Activated CD8-positive, alpha-beta memory T cell treated with anti-CD3 and anti-CD28 coated beads for 24 hours (primary cell): ENCODE measurements at places on chromosomes 2 and 18.

- DNase-seq: no peak
Measured at GRCh38 chr2:6676241-6676640, 189.5 kb downstream of the CMPK2 start.

DNA sequence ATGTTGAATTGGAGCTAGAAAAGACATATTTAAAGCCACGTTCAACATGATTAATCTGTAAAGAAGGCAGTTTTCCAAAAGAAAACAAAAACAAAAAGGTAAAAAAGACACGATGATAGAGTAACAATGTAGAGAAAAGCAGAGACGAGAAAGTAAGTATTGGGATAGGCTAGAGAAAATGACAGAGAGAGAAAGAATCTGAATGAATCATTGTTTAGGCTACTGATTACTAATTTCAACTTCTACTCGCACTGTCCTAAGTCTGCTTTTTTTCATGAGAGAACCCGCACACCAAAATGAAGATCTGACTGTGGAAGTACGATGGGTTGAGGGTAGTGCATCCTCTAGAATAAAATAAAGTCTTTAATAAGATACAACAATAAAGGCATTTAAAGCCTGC is 1599.2 kb upstream of the TMEFF2 start:
- DNase-seq: no peak

DNA sequence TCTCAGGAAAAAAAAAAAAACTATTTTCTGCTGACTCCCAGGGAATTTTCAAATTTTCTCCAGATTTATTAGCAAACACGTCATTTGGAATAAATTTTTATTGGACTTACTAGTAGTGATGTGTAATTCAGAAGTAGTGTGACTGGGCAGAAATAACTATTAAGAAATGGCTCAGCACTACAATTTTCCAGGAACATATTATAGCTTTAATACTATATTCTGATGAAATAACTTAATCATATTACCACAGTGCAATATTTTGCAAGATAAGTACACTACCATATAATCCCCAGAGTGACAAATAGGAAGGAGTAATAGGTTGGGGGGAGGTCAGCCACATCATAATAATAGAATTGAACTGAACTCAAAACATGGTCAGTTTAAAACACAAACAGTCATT is 19.7 kb upstream of the TNFAIP6 start:
- no peak for DNase-seq

DNA sequence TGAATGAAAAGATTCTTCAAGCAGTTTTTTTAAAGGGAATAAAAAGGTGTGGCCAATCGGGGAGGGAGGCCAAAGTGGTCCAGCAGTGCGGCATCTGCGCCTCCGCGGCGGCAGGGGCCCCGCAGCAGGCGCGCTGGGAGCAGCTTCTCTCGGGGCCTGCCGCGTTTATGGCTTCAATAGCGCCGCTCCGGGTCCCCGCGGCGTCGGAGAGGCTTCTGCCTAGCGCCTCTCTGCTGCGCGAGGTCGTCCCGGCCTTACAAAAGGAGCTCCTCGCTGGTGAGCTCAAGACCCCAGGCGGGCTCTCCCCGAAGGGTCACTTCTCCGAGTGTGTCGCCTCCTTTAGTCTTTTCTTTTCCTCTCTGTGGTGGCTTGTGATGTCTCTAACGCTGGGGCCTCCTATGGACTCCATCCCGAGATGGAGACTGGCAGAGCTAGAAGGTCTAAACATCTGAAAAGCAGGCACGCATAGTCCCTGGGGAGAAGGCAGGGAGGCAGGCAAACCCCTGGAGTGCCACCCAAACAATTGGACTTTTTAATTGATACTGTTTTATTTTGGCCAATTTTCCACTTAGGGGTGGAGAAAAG is 67.1 kb downstream of the SUMO1 start:
- DNase-seq: peak; percentile 59

GRCh38 chr2:233080836-233081229 is 20.7 kb downstream of the INPP5D start:
- no peak for DNase-seq

- DNase-seq: no peak
Measured at GRCh38 chr2:100350661-100351185, 28.4 kb upstream of the LONRF2 start.

DNA sequence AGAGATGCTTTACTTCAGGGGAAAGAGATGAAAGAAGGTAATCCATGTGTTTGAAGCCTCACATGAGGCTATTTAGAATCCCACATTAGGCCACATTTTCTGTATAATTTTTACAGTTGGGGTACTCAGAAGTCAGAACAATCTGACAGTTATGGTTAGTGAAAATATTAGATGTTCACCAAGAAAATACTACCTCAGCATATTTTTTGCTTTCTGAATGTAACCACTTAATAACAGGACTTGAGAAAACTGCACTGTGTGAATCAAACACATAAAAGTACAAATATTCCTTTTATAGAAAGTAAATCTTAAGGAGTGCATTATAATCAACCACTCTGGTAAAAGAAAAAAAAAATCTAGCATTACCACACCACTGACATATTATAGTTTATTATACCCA is 169.3 kb downstream of the SATB2 start:
- no peak for DNase-seq

DNA sequence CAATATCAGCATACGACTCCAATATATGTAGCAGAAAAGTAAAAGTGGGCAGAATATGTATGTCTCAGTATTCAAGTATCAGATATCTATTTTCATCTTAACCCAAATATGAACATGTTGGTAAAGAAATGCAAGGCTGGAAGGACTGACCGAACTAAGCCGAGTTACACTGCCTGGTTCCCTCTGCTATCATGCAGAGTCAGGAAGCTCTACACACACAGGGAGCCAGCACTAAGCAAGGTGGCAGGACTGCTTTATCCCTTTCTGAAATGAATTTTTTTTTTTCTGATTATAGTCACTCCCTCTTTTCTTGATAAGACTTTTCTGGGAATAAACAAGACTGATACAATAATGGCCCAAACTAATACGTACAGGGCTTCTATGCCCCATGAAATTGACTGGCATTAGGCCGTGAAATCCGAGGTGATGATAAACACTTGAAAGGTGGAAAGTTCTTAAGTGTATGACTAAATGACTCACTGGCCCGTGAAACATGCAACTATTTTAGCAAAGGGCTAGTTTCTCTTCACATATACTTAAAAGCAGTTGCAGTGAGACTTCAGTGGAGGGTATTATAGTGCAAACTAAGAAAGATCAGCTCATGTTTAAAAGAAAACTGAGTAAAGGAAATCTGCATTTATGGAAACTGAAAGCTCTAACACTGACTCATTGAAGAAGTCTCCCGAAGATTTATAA is 14.9 kb downstream of the DPP4 start:
- DNase-seq: no peak

GRCh38 chr2:618422-618990 is 58.7 kb downstream of the TMEM18 start:
- peak; percentile 13 for DNase-seq

DNA sequence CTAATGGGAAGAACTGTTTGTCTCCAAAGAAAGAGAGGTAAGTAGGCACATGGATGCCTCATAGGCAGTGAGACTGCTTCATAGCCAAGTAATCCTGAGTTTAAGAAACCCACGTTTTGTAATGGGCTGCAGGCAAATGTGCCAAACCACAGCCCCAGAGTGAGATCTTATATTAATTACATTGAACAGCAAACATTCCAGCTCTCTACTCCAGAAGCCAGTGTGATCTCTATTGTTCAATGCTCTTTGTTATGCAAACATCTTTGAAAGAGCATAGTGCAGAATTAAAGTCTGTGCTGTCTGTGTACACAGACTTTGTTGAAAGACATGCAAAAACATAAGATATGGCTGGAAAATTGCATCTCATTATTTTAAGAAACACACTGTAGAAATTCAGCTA is 720.8 kb upstream of the REG3G start:
- DNase-seq: no peak

DNA sequence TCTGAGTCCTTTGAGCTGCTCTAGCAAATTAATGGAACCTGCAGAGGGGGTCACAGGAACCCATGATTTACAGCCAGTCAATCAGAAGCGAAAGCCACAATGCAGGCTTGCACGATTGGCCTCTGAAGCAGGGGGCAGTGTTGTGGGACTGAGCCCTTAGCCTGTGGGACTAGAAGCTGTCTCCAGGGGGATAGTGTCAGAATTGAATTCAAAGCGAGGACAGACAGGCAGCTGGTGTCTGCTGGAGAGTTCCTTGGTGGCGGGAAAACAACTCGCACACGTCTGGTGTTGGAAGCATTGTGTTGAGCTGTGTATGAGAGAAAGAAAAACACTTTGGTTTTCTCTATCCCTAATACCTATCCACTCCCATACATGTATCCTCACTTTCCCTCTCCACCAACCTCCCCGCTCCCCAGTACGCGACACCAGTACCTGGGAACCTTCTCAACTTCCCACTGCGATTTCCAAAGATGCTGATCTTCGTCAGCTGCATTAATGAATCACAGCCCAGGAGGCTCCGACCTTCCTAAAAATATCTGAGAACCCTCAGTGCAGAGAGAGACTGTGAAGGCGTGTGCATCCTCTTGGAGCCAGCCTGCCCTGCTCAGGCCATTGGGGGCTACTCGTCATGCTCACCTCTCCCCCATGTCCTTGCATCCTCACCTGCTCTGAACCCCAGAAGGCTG is 88.2 kb downstream of the HS1BP3 start:
- DNase-seq: no peak

DNA sequence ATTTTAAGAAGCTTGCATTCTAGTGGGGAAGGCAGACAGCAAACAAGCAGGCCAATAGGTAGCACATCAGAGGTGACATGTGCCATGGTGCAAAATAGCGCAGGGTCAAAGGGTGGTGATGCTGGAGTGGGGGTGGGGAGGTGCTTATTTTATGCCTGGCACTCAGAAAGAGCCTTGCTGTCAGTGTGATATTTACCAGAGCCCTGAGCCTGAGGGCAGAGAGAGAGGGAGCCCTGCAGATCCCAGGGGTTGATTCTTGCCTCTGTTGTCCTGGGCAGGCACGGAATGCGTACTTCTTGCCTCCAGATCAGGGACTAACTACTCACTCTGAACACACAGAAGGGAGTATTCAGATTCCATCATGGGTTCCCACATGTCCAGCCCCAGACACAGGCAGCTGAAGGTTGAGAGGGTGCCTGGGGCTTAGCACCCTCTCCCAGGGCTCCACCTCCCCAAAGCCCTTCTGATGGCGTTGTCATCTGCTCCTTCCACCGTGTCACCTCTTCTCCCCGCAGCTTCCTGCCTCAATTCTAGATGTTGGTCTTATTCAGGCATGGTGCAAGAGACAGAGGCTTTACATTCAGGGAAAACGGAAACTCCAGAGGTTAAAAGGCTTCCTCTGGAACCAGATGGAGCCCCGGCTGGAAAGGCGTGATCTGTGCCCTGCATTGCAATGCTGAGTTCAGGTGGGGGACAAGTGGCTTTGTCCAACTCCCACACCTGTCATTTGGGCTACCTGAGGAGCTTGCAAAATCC is 252.3 kb downstream of the HAUS1 start:
- DNase-seq: no peak
